ENCODE measurements at places on chromosomes 3 and 15.

DNA sequence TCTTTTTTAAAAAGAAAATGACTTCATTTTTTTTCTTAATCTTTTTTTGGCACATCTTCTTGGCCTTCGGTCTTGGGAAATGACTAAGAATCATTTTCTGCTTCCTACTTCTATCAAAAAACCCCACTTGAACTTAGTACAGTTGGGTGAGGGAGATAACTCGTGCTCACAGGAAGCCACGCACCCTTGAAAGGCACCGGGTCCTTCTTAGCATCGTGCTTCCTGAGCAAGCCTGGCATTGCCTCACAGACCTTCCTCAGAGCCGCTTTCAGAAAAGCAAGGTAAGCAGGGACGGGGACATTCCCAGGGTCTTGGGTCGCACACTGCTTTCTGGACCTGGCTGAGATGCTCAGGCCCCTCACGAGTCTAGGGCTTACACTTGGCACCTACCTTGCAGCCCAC lies at the start of gene CCR4:
TSS of gene CCR4 (plus strand) at position 235 of the 402 bp plus-strand sequence. CDS start 1,779 bp downstream, outside the sequence.
- peak; percentile 65 for DNase-seq

GRCh38 chr3:10290481-10291176 lies 2.1 kb downstream of the GHRL start:
- DNase-seq = no peak

DNA sequence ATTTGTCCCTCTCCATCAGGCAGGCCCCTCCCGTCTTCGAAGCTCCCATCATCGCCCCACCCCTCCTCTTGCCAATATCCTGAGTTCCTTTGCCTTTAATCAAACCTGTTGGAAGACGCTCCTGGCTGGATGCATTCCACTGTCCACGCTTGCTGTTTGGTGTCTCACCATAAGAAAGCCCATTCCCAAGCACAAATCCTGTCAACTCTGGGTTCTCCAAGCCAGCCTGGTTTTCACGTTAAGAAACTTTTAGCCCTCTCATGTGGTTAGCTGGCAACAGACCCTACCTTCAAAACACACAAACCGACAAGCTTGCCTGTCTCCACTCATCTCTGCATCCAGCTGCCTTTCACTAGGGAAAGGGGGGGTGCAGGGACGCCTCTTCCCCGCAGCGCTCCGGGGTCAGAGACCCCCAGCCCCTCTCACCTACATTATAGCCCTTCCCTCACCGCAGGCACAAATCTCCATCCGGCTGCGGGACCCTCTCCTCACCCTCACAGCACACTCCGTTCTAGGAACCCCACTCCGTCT lies 1.1 kb downstream of the GORASP1 start:
- peak; percentile 23 for DNase-seq

DNA sequence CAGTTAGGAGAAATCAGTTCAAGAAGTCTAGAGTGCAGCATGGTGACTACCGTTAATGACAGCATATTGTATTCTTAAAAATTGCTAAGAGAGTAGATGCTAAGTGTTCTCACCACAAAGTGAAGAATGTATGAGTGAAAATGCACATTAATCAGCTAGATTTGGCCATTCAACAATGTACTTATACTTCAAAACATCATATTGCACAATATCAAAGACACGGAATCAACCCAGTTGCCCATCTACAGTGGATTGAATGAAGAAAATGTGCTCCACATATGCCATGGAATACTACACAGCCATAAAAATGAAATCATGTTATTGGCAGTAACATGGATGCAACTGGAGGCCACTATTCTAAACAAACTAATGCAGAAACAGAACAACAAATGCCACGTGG lies 119.9 kb upstream of the NDN start:
- no peak for DNase-seq

- no peak for DNase-seq
These were observed 40.4 kb upstream of the AZI2 start for GRCh38 chr3:28388978-28389377.

DNA sequence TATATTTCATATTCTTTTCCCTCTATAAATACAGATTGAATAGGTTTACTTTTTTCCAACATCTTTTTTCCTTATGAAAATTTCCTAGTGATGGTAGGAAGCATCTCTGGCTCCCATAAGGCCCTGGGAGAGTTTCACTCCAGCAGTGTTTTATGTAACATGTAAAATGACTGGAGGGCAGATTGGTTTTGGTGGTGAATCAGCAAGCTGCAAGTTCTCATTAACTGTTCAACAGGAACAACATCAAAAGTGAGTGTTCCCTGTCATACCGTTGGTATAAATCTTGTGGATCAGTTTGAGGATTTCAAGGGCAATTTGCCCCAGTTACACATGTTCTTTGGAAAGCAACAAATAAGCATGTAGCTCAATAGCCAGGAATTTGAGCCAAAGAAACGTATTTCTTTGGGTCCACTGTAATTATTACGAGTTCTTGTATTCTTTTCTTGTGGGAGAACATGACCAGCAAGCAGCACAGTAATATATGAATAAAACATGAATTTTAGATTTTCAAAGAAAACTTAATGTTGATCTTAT lies 345.7 kb downstream of the SV2B start:
- no peak for DNase-seq

DNA sequence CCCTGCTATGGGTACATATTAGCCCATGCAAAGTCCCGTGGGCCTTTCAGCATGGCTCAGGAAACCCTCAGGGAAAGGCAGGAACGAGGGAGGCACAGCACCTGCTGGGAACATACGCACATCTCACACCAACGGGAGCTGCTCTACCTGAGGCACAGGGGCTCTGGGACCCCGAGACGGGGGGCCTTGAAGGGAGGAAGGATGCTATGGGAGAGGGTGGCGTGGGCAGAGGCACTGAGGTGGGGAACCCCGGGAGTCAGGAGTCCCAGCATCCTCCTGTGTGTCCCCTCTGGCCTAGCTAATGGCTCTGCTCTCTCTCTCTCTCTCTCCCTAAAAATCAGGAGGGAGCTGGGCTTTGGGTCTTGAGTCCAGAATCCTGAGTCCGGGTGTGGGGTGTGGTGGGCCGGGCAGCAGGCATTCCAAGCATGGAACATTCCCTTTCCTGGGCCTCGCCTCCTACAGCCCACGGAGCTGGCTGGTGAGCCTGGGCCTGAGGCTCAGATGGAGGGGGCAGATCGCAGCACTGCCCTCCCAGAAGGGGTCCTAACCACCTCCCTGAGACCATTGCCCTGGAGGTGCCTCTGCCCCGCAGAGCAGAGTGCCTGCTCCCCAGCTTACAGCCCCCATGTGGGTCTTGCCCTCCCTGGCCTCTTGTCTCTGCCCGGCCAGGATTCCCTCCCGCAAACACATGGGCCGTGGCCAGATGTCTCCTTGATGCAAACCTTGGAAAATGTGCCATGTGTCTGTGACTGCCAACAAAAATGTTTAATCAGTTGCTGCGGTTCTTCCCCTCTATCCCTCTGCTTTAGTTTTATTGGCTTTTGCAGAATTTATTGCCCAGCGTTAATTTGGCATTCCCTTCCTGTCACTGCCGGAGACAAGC lies 101.6 kb downstream of the TMEM266 start:
- no peak for DNase-seq

DNA sequence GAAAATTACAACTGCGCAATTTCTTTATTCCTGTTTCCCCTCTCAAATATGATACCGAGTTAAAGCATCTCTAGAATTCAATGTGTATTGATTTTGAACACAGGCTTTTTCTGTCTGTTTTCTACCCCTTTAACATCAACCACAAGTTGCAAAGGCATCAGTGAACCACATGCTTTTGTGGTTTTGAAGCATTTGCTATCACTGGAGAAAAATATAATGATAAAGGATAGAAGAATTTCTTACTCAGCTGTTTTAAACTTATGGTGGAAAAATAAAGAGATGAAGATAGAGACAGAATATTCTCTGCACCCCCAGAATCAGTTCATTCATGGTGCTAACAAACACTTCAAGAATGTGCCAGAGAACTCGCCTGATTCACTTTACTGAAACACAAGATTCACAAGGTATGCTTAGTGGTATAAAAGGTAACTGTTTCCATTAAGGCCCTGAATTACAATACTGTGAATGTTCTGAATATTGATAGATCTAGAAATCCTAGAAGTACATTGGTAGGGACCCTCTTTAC lies 9.5 kb upstream of the DPPA4 start:
- no peak for DNase-seq

DNA sequence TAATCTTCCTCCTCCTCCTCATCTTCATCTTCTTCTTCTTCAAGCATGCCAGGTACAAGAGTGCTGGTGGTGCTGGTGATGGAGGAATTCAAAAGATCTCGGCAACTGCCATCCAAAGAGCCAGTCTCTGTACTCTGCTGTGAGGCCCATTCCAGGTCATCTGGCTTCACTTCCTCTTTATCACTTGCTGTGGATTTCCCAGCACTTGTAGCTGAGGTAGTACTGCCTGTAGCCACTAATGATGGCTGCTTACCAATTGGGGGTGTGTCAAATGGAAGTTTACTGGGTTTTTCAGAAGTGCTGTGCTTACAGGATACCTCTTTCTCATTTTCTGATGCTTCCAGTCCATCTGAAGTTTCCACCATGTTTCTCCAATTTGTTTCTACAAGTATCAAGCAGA lies 28.8 kb upstream of the SHC4 start:
- DNase-seq = no peak

DNA sequence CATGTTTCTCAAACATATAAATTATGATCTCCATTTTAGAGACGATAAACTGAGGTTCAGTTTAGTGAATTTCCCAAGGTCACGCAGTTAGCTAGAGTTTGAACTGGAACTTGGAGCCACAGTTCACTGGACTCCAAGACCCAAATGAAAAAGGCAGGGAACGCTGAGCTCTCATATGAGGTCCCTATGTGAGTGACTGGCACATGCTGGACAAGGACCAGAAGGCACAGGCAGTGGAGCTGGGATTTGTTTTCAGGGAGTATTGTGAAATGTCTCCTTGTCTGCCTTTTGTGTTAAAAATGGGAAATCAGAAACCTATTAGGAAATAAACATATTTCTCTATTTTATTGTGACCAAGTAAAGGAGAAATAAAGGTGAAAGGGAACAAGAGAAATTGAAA lies 63.5 kb downstream of the MESD start:
- DNase-seq = no peak

DNA sequence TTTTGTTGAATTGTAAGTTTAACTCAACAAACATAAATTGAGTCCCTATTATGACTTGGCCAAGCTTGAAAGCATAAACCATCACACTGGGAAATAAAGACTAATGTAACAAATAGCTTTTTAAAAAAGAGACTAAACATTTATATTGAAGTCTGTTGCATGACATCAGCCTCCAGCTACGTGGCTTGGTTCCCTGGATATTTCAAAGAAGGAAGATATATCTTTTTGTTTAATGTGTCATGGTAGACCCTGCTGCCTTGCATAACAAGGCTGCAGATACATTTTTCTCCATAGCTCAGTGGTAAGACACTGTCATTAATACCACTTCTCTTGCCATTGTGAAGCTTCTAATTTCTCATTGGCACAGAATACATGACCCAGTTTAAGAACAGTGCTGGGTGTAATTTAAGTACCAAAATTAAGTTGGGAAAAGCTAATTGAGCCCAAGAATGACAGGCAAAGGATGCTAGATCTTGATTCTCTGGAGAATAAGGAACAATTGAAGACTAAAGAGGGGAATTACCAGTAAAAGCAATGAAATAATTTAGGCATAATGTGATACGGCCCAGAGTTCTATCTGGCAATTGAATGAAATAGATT lies 14.0 kb downstream of the RCN2 start:
- DNase-seq = no peak

DNA sequence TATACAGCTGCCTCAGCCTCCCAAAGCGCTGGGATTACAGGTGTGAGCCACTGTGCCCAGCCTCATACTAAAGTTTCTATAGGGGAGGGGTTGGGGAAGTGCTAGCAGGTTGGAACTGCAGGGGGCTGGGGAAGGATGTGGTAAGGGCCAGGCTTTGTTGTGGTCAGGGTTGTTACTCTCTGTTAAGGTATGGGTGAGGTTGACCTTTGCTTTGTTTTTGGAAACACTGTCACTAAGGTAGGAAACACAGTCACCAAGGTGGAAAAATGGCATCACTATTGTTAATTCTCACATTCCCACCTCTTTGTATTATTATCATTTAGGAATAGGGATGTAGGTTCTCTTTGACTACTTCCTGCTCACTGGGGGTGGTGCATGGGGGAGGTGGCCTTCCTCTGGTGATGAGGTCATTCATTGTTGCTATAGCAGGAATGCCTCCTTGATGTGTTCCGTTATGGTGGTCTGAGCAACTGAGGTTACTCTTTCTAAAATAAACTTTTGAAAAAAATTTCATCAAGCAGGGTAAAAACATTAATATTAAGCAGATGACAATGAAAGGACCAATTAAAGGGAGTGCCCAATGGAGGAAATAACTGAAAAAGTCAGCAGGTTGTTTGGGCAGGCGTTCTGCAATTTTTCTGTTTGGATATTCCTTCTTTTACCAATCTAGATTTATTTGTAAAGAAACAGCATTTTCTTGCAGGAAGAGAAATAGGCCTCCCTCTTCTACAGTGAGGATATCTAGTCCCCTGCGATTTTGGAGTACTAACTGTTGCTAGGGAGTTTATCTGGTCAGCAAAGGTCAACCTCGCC lies 150.5 kb downstream of the WDR76 start:
- peak; percentile 70 for DNase-seq

DNA sequence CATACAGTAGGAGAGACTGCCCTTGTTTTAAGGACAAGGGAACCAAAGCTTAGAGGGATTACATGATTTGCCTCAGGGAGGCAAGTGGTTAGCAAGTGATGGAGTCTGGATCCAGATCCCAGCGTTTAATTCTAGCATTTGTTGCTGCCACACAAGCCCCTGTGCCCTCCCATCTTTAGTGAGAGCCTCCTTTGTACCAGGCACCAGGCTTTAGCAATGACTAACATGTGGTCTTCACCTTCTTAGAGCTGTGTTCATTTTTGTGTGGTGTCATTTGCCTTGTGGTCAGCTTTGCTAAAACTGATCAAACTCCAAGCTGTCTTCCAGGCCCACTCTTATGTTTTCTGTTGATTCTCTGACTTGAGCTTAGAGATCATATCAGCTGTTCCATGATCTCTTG lies 290.5 kb downstream of the RPLP1 start:
- no peak for DNase-seq

- DNase-seq = no peak
These were observed 415.5 kb downstream of the NAALADL2 start for GRCh38 chr3:175274474-175275218.

- no peak for DNase-seq
These were observed 4.7 kb downstream of the SYNM start for GRCh38 chr15:99109555-99110021.

GRCh38 chr3:112745567-112746248 lies 101.0 kb downstream of the CD200R1L start:
- no peak for DNase-seq
